Hepatic stellate cell (primary cell): ENCODE measurements at places on chromosomes 7 and 10.

GRCh38 chr10:112844681-112845544 lies 105.1 kb upstream of the TCF7L2 start:
- no peak for DNase-seq

DNA sequence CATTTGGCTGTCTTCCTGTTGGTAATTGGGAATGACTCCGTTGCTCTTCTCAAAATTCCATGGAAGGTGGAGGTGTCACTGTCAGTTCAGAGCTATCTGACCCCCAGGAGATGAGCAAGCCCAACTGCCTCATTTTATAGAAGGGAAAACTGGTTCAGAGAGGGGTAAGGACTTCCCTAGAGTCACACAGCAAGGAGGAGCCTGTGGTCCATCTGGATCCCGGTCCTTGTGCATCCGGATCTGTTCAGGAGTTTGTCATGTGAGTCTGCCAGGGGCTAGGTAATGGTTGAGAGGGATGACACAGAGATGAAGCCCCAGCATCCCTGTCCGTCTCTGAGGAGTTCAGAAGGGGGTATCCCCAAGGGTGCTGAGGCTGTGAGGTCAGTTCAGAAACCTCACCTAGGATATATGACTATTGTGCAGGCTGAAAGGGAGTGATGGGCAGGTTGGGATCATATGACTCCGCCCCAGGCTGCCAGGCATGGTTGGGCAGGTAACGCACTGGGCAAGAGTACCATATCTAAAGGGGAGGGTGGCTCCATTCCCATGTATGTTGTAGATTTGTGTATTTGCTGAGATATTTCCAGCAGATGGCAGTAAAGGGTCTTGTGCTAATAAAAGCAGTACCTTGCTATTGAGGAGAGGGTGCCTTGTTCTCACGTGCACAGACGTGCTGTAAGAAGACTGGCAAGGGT lies 16.0 kb upstream of the SLC29A3 start:
- peak; percentile 47 for DNase-seq

- no peak for DNase-seq
Measured at GRCh38 chr10:44963772-44964633, 4.4 kb downstream of the RASSF4 start.

GRCh38 chr10:124657806-124658205 lies 86.4 kb downstream of the FAM53B start:
- no peak for DNase-seq

DNA sequence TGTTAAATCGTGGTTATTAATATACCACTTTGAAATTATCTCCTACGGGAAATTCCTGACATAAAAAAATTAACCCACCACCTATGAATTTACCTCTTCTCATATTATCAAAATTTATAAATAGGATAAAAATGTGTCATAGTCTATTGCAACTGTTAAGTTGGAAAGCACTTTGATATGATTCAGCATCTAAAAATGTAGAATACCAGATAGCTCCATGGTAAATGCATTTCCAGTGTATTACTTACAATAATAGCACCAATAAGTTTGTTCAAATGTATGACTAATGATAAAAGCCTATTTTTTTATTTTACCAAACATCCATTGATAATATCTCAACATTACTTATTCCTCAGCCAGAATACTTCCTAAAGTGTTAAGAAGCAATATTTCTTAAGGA lies 13.6 kb upstream of the KCND2 start:
- DNase-seq = peak; percentile 24

- no peak for DNase-seq
Measured at GRCh38 chr10:21499701-21500577, 25.5 kb downstream of the SKIDA1 start.

DNA sequence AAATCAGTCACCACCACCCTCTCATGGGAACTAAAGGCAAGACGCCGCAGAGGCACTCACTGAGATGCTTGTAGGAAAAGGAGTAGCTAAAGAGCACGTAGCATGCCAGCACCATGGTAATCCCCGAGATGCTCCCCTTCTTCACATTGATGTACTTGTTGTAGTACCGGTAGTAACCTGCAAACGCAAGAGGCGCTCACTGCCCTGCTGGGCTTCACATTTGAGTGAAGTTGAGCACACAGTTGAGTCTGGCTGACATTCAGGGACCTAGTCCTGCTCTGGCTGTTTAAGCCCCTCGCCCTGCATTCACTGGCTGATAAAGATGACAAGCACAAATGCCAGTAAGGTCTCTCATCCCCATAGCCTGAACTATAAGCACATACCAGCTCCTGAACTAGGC lies 6.9 kb downstream of the ATP5MF start:
- no peak for DNase-seq

- no peak for DNase-seq
Measured at GRCh38 chr10:23522345-23522744, 83.5 kb downstream of the OTUD1 start.

DNA sequence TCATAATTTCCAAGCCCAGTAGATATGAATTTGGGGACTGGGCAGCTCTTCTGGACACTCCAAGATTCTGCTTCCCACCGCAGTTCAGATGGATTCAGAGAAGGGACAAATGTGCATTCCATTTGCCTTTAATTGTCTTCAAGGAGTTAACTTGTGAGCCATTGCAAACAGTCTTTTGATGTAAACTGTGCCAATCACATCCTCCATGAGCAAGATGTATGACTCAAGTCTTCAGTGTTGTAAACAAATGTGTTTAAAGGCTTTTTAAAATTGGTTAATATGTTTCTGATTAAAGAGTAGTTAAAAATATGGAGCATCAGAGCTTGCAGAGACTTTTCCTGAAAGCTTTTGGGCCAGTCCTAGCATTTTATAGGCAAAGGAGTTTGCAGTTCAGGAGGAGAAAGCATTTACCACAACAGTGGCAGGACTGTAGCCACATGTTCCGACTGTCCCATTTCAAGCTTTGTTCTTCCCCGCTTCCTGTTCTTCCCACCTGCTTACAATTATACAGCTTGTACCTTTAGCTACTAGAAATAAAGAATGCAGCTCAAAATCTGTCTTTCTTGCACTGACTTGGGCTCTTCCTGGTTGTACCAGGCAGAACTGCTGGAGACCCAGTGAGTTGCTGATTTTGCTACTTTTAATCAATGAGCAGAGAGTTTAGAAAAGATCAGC lies 6.2 kb downstream of the SLC18A2 start:
- DNase-seq = no peak

- DNase-seq = no peak
Measured at GRCh38 chr10:5630112-5630436, 36.3 kb downstream of the ASB13 start.

- no peak for DNase-seq
Measured at GRCh38 chr7:98555403-98555802, 61.7 kb upstream of the NPTX2 start.

GRCh38 chr7:45976485-45976856 lies 55.4 kb upstream of the IGFBP3 start:
- DNase-seq = no peak

- DNase-seq = no peak
Measured at GRCh38 chr10:131400513-131400912, 89.0 kb upstream of the TCERG1L start.

GRCh38 chr7:112887337-112887736 lies 97.1 kb upstream of the TMEM168 start:
- DNase-seq = no peak

DNA sequence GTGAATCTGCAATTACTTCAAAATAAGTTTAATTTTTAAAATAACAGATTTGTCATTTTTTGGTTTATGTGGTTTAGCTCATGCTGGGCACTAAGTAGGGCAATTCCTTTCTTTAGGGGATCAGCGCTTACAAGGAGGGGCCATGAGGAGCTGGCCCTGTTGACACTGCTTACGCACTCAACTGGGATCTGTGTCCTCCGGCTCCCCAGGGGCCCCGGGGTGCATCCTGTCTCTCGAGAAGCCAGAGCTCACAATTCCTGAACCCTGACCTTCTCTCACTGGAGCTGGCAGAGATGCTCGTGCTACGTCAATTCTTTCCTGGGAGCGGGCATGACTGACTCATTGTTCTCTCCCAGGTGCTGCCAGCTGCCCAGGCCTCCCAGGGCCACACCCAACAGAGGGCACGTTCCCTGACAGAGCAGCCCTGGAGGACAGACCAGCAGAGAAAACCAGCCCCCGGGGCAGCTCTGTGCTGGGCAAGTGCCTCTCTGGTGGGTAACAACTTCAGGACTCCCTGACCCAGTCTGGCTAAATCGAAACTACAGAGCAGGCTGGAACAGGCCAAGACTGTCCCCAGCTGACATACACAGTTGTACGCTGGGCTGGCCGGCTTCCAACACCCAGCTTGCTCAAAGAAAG lies 36.8 kb downstream of the CTBP2 start:
- peak; percentile 88 for DNase-seq

GRCh38 chr10:70380350-70381135 lies 1.9 kb downstream of the LRRC20 start:
- DNase-seq = no peak

GRCh38 chr10:78772986-78773530 lies 295.7 kb upstream of the ZMIZ1 start:
- no peak for DNase-seq

DNA sequence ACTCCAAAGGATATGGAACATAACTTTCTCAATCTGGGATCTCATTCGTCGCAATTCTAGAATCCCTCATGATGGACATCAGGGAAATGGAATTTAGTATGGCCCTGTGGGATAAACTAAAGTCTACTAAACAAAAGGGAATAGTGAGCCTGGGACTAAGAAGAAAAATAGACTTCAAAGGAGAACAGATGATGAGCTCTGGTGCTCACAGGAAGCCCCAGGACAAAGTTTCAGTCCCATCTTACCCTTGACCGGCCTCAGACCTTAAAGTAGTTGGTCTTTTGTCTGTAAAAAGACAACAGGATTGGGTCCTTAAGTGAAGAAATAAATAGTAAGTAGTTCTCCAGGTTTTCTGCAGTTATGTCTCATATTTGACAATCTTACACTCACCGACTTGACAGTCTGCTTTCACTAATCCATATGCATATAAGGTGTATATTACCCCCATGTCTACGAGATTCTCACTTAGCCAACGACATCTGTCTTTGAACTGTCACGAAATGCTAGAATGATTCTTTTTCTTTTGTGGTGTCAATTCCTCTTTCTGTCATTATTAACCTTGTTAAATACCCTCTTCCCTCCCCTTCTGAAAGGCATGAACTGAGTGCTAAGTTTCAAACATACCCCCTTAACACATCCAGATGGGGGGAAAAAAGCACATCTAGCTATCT lies 10.9 kb upstream of the IKZF1 start:
- no peak for DNase-seq

- DNase-seq = no peak
Measured at GRCh38 chr10:117137911-117138642, at the start of gene VAX1. VAX1 (minus strand) TSS chr10:117138270; CDS start chr10:117138056, 214 bp downstream.

DNA sequence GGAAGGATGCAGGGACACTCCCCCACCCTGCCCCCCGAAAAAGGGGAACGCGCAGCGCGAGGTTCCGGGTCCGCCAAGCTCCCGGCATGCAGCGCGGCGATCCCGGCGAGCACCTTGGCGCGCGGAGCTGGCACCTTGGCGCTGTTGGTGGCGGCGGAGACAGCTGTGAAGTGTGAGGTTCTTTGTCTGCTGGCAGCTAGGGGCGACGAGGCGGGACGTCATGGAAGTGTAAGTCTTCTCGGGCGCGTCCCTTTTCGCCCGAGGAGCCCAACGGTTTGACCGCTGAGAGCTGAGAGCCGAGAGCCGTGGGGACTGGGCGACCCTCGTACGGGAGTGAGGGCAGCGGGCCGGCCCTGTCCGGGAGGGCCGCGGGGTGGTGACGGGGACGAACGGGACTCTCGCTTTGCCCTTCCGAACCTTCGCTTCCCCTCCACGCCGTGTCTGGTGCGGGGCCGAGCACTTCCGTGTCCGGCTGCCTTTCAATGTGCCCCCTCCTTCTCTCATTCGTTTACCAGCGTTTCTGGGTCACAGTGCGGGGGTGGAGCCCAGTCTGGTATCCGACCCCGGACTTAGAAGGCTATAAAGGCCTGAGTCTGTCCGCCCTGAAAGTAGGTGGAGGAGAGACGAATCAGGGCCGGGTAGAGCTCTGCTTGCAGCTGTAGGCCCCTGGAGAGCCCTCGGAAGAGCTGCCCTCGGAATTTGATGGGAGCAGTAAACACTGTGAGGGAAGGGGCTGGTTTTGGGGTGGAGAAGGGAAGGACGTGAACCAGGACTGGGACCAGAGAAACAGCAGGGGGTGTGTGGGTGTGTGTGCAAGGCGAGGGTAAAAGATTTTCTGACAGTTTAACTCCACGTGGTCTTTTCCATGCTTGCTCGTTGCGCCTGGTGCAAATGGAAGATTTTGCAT lies at the start of gene CRCP:
Gene CRCP (plus strand): TSS at position 105 of the 907 bp plus-strand sequence. CDS start 116 bp downstream, at position 221.
- peak; percentile 83 for DNase-seq

GRCh38 chr10:114002422-114002821 lies 41.2 kb upstream of the ADRB1 start:
- DNase-seq = no peak

- DNase-seq = no peak
Measured at GRCh38 chr10:8987712-8988111, 933.2 kb downstream of the GATA3 start.

DNA sequence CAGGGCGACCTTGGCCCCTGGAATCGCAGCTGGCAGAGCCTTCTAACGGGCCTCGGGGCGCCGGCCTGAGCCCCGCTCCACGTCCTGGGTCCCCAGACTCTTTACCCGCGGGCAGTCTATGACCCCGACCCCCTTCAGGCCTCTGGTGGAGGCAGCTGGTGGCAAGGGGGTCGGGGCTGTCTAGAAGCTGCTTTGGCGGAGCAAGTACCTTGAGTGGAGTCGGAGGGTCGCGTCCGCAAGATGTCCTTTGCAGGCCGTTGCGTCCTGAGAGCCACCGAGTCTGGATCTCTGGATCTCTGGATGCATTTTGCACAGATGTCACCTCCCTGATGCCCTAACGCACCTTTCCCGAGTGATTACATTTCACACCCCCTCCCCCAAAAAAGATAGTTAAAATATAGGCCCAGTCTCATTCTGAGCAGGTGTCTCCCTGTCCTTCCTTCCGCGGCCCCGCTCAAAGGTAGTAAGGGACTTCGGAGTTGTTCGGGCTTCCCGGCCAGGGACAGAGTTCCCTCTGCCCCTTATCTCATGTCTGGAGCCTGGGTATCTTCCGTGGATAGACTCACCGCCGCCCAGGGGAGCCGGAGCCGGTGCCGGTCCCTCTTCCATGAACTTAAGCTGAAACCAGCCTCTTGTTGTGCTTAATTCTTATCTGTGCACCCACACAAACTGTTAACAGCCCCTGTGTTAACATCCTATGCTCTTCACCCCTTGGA lies 457 bp downstream of the ACADSB start:
- DNase-seq = peak; percentile 22

DNA sequence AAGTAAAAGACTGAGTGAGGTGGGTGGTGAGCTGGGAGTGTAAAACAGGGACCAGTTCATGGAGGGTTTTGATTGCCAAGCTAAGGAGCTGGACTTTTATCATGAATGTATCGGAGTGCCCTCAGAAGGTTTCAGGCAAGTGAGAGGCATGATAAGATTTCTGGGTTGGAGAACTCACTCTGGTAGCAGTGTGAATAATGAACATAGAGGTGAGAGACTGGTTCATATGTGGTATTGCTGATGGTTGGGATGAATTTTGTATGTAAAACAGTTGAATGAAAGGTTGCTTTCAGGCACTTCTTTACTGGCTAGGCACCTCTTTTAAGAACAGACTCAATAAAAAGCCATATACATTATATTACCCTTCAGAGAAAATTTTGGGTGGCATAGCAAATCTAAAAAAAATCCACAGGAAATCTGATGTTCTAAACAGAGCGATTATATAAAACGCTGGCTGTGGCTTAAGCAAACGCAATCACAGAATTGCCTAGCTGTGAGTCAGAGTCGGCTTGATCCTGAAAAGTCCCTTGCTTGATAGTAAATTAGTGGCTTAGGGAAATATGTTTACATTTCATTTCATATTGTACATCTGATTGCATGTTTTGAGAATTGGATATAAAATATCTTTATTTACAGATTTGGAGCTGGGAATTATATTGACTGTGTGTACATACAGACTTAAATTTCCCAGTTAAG lies 92.9 kb upstream of the HDAC9 start:
- peak; percentile 35 for DNase-seq
